ENCODE measurements at places on chromosomes 1 and 21.

DNA sequence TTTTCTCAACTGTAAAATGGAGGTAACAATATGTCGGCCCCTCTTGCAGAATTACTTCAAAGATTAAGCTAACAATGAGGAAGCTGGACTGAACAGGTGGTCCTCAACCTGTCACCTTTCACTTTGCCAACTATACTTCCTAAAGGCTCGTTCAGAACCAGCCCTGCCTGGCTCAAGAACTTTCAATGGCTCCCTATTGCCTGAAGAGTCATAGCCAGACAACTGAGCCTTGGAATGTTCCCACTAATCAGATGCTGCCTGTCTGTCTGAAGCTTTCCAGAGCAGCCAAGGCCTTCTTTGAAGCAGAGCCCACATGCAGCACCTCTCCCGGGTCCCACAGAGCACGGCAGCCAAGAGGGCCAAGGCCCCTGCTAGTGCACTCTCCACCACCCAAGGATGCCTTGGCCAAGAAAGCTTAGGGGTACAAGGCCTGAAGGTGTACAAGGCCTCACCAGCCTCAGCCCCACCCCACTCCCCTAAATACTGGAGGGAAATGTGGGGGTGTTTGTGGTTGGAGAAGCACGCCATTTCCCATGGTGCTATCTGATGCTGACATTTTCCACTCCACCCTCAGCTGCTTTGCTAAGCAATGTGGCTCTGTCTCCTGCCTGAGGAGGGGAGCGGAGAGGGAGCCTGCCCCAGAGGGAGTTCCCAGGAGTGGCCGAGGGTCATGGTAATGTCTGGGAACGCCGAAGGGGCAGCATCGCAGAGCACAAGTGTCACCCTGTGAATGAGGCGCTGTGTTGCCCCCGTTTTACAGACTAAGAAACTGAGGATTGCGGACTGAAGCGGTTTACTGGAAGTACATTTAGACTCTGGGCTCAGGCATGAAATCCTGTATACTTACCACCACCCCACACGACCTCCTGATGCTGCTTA is 8.2 kb upstream of the LAPTM5 start:
- no peak for DNase-seq

- peak; percentile 12 for DNase-seq
Observed at GRCh38 chr21:46184625-46185555, 631 bp upstream of the SPATC1L start.

DNA sequence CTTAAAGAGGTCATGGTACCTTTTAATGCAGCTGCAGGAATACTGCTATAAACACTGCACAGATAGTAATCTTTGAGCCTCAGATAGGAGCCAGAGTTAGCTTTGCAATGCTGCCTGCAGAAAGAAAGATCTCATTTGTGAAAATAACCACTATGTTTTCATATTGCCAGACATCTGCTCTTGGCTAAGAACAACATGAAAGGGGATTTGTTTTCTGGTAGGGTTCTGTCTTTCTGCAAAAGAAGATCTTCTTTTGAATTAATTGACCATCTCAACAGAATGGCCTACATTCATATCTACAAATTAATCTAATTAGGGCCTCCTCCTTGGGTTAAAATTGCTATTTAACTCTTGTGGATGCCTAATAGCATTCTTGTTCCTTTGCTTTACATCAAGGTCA is 177.6 kb upstream of the DPYD start:
- no peak for DNase-seq

DNA sequence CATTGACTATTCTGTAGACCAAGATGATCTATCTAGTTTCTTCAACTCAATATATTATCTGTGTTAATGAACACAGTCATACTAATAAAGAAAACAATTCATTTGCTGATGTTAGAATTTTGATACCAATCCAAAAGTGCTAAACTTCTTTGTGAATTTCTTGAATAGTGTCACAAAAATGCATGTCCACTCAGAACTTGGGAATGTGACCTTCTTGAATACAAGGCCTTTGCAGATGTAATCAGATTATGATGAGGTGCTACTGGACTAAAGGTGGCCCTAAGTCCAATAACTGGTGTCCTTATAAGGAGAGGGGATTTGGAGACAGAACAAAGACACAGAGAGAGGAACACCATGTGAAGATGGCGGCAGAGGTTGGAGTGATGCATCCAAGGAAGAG is 305.8 kb upstream of the ZP4 start:
- DNase-seq: no peak

GRCh38 chr1:230643908-230644307 is 1.6 kb downstream of the COG2 start:
- no peak for DNase-seq

GRCh38 chr1:206808615-206809014 is 36.3 kb upstream of the IL10 start:
- DNase-seq: no peak

GRCh38 chr1:160157174-160157573 is 5.8 kb downstream of the ATP1A4 start:
- no peak for DNase-seq

- DNase-seq: no peak
Observed at GRCh38 chr1:207917080-207917479, 6.2 kb upstream of the CD34 start.

DNA sequence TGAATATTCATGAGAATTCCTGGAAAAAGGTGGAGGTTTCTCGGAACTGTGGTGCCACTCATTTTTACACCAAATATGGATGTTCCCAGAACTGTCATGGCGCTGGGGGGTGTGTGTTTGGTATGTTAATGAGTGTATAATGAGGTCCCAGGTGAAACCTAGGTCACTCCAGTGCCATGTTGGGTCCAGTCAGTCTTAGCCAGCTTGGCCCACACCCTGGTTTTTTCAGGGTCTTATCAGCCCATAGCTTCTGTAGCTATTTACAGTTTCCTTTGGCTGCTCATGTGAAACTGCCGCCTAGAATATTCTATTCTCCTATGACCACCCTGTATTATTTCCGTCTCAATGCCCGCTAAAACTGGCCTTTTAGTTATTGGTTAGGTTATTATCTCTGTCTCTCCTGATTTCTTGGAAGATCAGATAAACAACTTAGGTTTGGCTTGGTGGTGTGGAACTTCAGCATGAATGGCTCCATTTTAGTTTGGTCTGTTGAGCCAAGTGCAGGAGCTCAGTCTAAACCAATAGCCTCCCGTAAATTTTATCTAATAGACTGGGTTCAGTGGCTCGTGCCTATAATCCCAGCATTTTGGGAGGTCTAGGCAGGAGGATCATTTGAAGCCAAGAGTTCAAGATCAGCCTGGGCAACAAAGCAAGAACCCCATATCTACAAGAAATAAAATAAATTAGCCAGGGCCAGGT is 42.1 kb upstream of the EDARADD start:
- DNase-seq: no peak

DNA sequence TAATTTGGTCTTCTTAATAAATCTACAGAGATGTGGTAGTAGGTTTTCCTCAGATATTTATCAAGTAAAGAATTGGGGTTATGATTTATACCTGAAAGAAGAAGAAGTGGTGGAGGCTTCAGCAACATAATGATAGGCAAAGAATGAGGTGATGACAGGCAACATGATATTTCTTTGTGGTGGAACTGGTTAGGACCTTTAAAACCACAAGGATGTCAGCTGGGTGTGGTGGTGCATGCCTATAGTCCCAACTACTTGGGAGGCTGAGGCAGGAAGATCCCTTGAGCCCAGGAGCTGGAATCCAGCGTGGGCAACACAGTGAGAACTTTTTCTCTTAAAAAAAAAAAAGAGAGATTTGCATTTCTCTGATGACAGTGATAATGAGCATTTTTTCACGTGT is 34.1 kb upstream of the COL11A1 start:
- no peak for DNase-seq

DNA sequence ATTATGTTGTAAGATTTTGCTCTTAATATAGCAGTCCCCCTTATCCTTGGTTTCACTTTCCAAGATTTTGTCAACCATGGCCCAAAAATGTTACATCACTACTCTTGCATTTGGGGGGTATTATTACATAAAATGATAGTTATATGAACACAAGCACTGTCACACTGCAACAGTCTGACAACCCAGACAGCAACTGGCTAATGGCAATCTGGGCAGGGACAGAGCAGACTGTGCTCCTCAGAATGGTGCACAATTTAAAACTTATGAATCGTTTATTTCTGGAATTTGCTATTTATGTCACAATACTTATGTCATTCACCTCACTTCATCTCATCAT is 2.1 kb upstream of the IVNS1ABP start:
- DNase-seq: no peak

DNA sequence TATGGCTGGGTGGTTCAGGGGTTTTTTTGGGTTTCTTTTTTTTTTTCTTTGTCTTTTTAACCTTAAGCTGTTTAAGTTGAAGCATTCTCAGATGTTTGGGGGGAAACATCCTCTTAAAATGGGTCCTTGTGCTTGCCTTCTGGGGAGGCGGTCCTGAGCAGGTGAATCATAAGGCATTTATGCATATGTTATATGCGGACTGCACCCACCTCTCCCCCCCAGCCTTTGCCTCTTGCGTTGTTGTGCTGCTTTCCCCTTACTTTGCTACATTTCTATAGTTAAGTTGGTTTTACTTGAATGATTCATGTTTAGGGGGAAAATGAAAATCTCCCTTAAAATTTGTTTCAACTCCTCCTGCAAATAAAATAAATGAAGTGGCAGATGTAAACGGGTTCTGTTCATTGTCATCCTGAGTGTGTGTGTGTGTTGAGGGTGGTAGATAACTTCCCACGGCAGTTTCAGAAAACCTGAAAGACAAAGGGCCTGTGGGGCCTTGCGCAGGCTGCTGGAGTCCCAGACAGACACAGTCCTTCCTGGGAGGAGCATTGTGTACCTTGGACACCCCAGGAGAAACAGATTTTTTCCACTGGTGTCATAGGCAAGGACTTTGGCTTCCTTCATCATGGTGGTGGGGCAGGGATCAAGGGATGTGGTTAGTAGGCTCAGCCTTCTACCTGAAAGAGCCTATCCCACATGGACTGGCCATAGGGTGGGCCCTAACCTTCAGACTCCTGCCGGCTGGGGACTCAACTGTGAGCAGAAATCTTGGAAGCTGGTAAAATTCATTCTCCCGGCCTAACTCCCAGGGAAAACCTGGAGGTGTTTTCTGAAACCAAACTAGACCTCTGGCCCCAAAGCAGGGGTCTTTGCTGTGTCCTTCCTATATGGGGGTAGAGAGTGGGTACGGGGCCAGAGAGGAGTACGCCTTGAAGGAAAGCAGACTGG is 926 bp upstream of the SH3D21 start:
- DNase-seq: no peak

DNA sequence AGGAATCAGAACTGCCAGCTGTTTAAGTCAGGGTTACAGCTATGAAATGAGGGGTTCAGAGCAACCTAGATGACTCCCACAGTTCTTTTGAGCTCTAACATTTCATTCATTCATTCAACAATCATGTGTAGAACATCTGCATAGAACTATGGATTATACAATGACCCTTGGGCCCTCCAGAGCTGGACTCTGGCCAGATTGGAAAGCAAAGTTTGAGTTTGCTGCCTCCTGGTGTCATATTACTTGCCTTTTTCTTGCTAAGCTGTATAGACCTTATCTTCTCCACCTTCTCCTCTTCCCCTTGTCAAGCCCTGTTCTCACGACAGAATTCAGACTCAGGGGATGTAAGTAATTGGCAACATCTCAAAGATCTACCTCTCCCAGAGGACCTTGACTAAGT is 4.0 kb downstream of the CASQ2 start:
- DNase-seq: no peak

DNA sequence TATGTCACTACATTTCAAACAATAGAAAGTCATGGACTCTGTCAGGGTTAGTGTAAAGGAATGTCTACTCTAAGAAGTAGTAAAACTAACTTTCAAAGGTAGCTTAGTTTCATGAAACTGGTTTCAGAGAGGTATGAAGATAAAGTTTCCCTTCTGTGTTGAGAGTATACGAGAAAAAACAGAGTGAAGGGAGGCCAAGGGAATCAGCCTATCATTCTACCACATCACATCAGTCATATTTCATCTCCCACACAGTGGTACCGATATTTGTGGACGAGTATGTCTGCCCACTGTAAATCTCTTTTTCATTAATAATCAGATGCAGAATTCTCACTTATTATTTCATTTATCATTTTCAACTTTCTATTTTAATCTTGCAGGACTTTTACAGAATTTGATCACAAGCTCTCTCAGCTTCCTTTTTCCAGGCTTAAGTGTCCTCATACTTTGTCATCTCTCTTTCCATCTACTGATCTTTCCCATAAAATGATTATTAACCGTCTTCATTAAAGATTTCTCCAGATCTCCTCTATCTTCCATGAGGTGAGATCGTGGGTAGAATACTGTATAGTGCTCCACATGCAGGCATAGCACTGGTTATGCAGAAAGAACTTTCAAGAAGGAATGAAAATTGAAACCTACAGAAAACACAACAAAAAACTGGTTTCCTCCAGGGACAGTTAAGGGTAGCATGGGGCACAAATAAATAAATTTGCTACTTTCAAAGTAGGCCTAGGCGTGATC is 11.5 kb upstream of the IFI16 start:
- DNase-seq: no peak

All from stimulated activated CD4-positive, alpha-beta T cell treated with anti-CD3 and anti-CD28 coated beads, Interleukin-1b, Interleukin-23, amount 100 ng/mL, for 4 hours (primary cell).